ENCODE measurements at places on chromosomes 7 and 10.

DNA sequence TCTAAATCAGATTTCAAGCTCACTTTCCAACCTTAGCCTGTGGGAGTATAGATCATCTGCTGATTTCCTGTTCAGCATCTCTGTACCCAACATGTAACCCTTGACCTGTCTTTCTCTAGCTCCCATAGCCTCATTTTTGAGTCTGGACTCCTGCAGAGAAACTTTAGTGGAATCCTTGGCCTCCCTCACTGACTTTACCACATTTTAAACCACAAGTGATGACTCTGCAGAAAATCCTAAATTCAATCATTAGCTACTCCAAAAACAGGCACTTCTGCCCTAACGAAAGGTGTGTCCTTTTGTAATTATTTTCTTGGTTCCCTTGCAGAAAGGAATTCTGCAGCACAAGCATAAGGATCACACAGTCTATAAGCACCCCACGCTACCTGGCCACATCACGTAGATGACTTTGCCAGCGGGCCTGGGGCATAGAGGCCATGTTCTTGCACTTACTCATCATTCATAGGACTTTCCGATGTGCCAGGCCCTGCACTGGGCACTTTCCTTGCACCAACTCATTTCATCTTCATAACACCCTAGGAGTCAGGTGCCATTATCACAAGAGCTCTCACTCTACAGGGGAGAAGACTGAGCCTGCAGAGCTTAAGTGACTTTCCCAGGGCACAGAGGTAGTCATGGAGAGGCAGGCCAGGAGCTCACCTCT, 57.2 kb upstream of the OPALIN start:
- DNase-seq, result no peak

DNA sequence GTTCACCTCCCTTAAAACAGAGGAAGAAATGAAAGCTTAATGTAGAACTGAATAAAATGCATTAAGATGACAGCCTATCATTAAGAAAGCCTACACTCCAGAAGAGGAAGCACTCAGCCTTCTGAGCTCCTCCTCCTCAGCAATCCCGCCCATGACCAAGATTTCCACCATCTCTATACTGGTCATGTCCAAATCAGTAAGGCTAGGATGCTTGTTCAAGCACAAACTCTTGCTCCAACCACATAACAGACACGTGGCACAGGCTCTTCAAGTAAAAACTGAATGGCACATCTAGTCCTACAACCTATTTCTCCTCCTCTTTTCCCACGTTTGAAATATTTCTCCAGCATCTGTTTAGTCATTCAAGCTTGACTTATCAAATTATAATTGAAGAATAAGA, 454.1 kb downstream of the PARD3 start:
- DNase-seq, result no peak

DNA sequence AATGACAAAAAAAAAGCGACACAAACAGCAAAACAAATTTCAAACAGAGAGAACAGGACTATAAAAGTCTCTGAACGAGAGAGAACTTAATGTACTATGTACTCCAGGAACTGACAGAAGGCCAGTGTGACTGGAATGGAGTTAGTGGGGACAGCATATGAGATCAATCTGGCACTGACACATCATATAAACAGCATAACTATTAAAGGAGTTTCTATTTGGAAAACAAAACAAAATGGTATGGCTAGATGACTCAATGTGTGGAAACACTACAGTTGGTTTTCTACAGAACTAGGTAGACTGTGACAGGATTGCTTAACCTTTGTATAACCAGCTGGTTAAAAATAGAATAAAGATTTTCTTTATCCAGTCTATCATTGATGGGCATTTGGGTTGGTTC, 232.9 kb upstream of the KAT6B start:
- peak; percentile 62 for DNase-seq

- peak; percentile 27 for DNase-seq
These were observed 125.7 kb upstream of the CXCL12 start for GRCh38 chr10:44510379-44511115.

DNA sequence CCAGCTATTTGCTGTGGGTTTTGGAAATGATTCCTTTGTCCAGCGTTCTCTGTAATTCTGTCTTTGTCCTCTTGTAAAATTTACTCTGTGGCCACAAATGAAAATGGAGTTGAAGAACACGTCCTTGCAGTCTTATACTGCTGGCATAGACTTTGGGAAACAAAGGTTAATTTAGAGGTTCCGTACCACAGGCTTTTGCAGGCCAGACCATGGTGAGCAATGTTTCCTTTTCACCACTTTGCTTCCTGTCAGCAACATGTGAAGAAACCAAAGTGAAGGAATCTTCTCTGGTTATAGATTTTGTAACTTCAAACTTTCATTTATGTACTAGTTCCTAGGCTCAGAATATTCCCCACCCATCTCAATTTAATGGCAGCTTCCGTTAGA, 488.5 kb downstream of the MDFIC start:
- DNase-seq, result no peak

- DNase-seq, result no peak
These were observed 47.0 kb upstream of the BICC1 start for GRCh38 chr10:58465629-58466028.

- DNase-seq, result peak; percentile 64
These were observed 112.2 kb downstream of the CYTH3 start for GRCh38 chr7:6160191-6160623.

DNA sequence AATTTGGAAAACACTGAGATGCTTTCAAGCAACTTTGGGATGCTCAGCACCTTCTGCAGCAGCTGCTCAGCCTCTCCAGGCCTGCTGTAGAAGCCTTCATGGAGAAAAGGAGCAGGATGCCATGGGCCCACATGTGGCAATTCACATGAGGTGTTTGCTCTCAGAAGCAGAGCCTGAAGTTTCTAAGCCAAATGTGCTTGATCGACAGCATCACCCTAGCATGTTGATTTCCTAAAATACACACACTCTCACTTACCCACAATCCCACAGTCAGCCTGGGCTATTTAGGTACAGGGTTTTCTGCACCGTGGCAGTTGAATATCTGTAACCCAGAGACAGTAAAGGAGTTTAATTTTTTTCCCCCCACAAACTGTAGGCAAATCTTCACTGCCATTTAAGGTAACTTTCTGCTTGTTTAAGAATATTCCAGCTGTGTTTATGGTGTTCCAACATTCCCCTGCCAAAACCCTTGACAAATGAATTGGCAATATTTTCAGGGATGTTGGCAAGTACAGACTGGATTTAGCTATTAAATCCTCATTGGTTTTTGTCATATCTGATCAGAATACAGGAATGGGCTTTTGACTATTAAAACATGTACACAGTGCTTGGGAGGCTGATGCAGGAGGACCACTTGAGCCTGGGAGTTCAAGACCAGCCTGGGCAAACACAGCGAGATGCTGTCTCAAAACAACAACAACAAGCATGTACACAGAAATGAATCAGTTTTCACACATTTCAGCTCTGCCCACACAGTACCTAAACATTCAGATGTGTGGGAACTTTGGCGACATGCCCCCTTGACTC, 244.2 kb downstream of the CELF2 start:
- no peak for DNase-seq

DNA sequence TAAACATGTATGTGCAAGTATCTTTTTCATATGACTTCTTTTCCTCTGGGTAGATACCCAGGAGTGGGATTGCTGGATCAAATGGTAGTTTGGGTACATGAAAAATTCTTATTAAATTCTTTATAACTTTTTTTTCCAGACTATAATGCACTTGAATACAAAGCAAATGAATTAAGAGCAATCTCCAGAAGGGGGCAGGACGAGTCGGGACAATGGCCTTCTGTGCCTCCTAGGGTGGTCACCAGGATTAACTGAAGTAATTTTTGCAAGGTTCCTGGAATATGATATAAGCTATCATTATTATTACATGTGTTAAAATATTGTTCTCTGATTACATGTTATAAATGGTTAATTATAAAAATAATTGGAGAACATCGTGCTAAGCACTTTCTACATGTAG, 127.2 kb downstream of the PPP1R17 start:
- no peak for DNase-seq

GRCh38 chr10:31204090-31204489, 114.9 kb upstream of the ZEB1 start:
- DNase-seq, result no peak

DNA sequence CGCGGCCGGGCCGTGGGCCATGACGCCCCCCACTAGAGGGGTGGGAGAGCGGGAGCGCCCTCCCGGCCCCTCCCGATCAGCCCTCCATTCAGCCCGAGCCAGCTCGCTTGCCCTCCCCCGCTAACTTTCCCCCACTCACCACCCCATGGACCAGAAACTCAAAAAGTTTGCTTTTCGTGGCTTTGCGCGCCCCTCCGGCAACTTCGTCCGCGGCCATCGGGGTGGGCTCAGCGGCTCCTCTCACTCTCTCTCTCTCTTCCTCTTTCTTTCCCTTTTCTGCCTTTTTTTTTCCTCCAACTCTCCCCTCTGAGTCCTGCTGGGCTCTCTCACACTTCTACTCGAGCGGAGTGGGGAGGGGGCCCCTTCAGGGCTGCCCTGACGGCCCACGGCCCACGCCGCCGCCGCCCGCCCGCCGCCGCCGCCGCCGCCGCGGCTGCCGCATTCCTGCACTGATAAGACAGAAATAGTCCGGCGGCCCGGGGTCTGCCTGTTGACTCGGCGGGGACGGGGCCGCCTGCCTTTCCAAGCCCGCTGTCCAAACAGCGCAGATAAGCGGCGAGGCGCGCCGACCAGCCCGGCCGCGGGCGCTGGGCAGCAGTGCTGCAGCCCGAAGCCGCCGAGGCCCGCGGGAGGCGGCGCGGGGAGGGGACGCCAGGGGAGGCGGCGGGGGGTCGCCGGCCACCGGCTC, at the start of gene SMARCD3:
TSS of gene SMARCD3 (minus strand) at position 349 of the 688 bp plus-strand sequence. CDS start at position 217, 132 bp downstream.
- no peak for DNase-seq

DNA sequence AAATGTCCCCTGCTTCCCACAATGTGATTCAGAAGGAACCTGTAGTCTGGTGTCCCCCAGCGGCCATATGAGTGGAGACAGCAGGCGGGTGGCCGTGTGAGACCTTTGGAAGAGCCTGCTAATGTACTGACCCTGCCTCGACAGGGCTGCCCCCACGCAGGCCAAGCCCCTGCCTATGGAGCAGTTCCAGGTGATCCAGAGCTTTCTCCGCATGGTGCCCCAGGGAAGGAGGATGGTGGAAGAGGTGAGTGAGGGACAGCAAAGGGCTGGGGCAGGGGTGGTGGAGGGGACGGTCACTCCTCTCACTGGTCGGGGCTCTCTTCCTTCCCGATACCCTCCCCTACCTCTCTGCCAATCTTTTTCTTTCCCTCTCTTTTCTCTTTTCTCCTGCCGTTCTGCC, 55.7 kb downstream of the PALD1 start:
- no peak for DNase-seq

DNA sequence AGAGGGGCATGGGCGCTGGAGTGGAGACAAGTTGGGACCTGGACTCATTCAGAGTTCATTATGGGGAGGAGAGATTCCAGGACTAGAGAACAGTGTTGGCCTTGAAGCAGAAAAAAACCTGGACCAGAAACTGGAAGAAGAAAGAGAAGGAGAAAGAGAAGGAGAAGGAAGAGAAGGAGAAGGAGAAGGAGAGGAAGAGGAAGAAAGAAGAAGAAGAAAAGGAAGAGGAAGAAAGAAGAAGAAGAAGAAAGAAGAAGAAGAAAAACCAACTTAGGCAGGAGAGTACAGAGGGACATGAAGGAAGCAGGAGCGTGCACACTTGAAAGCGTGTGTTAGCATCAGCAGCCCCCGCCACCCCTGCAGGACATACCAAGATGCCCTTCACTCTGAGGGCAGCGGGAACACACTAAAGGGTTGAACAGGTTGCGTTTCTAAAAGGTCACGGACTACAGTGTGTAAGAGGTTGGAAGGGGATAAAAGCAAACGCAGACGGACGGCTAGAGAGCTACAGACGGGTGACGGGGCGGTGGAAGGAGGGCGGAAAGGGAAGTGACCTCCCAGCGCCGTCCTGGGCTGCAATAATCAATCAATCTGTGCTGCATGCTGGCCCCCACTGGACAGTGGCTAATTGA, 95.3 kb downstream of the SEC61G start:
- DNase-seq, result no peak

- peak; percentile 20 for DNase-seq
These were observed 41.8 kb downstream of the CNNM1 start for GRCh38 chr10:99370993-99371392.

GRCh38 chr7:69728304-69728703, 130.0 kb downstream of the AUTS2 start:
- no peak for DNase-seq

- DNase-seq, result no peak
These were observed 38.1 kb upstream of the PRSS1 start for GRCh38 chr7:142711196-142711595.

DNA sequence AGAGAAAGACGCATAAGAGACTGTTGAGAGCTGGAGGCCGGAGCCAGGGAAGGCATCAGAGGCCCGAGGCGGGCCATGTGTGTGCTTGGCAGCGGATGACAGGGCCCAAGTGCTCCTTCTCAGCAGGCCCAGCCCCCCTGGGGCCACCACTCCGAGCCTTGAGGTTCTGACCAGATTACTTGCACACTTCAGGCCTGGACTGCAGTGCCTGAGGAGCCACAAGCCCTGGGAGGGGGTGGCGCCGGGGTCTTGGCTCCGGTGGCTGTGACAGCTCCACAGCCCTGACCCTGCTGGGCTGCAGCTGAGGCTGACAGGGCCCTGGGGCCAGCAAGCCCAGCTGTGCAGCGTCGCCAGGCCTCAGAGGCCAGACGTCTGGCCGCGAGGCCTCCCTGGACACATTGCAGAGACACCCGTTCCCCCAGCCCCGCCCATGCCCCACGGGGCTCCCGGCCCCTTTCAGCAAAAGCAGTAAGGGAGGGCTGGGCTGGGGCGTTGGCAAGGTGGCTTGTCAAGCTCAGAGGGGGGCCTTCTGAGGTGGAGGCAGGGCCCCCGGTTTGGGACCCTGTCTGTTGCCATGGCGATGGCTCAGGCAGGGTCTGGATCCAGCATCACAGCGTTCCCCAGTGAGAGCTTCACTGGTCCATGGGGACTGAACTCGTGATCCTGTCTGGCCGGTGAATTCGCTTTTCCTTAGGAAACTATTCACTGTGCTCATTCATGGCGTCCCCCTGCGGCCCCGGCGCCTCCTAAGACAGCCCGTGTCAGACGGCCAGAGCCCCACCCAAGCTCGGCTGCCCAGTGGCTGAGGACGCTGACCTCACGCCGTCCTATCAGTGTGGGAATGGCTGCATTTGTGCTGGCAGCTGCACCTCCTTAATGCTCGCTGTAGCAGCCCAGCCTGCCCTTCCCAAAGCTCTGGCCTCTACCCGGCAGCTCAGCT, 5.7 kb downstream of the ELN start:
- DNase-seq, result no peak

- DNase-seq, result no peak
These were observed 8.4 kb downstream of the NACAD start for GRCh38 chr7:45080265-45080957.

DNA sequence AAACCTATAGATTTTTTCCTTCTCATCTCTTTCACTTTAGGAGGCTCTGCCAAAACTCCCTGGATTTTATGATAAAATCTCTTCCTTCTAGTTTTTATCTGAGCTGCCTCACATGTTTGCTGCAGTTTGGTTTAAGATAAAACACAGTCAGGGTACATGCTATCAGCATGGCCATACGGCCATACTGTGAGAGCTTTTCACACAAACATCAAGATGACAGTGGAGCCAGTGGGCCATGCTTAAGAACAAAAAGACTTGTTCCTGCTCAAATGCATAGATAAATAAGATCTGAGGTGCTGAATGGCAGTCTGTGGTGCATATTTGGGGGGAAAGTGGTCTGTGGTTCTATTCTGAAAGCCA, 91.0 kb downstream of the ELMO1 start:
- DNase-seq, result no peak

- DNase-seq, result no peak
These were observed 13.5 kb downstream of the CREM start for GRCh38 chr10:35140126-35140525.

GRCh38 chr7:66758950-66759628, 18.6 kb downstream of the RABGEF1 start:
- no peak for DNase-seq
